Esophagus squamous epithelium (tissue), 5 donors: ENCODE measurements at places on chromosomes 5 and 9.

GRCh38 chr5:67652201-67652600 lies 455.6 kb upstream of the CD180 start:
- DNase-seq = no peak

- no peak for DNase-seq
Measured at GRCh38 chr9:120862452-120862851, 14.5 kb downstream of the PHF19 start.

- DNase-seq = no peak
Measured at GRCh38 chr9:124493794-124494479, 13.3 kb downstream of the NR5A1 start.

- peak; percentile 24 for DNase-seq
Measured at GRCh38 chr9:89604729-89605464, at the start of gene GADD45G. Gene GADD45G (plus strand): TSS chr9:89605012. CDS start chr9:89605122, 110 bp downstream.

- no peak for DNase-seq
Measured at GRCh38 chr5:139799359-139799758, 3.8 kb downstream of the PSD2 start.

GRCh38 chr9:107169796-107170195 lies 113.3 kb upstream of the RAD23B start:
- DNase-seq = no peak

DNA sequence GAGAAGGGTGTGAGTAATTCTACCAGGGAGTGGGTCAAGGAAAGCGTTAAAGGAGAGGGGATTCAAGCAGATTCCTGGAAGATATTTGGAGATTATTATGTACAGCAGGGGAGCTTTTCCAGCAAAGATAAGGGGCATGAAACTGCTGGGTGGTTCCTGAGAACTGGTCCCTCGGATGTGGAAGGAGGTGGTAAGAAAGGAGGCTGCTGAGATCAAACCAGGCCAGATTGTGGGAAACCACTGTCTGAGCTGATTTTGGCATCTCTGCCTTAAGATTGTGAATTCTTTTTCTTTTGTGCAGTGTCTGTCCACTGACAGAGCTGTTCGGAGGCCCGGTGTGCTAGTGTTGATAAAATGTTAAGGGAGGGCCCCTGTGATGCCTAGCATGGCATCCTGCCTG lies 45.4 kb downstream of the SNX30 start:
- DNase-seq = no peak

GRCh38 chr9:79799691-79800335 lies 228.0 kb downstream of the TLE4 start:
- no peak for DNase-seq

DNA sequence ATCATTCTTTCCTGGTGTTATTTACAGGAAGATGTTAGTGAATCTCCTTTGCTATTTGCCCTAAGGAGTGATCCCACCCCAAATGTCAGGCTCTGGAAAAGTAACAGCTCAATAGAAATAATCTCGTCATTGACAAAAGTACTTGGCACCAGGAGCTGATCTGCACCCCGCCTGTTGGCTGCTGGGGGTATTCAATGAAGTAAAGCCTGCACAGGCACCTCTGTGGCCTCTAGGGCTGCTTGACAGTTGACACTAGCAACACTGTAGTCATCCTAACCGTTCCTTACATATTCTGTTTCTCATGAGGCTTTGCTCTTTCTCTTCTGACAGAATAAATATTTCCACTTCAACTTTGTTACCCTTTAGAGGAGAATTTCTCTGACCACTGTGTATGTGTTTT lies 103.4 kb downstream of the DOCK2 start:
- no peak for DNase-seq

- no peak for DNase-seq
Measured at GRCh38 chr5:15645381-15646160, 145.6 kb downstream of the FBXL7 start.

GRCh38 chr5:5954275-5954598 lies 424.1 kb downstream of the MED10 start:
- DNase-seq = no peak

- DNase-seq = no peak
Measured at GRCh38 chr5:125829349-125829748, 593.9 kb upstream of the GRAMD2B start.

GRCh38 chr5:140630292-140631035 lies 2.5 kb downstream of the CD14 start:
- DNase-seq = no peak

DNA sequence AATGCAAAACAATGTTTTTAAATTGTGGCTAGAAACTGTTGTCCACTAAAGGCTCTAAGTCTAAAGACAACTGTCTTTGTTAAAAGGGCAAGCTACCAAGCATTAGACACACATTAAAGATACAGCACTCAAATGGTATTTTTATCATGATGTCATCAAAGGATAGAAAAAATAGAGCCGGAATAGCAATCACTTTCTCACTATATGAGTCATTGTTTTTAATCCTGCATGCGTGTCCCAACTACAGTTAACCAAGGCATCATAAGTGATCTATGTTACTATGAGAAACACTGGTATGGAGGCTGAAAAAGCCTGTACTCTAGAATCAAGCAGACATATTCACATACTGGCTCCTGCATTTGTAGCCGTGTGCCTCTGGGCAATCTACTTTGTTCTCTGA lies 1.9 kb upstream of the PJA2 start:
- DNase-seq = no peak

DNA sequence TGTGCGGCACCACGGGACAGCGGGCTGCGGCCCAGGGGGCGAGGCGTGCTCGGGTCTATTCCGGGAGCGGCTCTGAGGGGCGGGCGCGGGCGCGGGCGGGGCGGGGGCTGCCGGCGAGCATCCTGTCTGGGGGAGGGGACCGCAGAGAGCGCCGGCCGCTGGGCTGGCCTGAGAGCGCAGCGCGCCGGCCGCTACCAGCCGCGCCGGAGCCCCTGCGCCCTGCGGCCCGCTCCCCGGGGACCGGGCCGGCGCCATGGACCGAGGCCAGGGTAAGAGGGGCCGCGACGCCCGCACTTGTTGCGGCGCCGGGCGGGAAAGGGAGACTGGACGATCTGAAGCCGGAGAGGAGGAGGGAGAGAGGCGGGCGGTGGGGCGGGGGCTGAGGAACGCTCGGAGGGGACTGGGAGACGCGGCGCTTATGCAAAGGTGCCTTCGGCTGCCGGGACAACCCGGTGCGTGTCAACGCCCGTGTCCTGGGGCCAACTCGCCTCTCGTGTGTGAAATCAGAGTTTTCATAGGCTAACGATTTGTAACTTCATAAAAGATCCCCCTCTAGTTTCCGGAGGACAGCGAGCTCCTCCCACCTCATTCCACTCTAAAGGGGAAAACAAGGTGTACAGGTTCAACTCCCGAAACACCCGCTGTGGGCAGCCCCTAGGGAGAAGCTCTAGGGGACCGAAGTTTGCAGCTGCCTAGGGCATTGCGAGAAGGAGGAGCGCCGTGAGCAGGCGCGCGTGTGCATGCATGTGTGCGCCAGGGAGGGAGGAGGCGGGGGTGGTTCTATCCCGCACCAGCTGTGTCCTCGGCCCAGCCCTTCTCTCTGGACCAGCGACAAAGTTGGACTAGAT lies at the start of gene AFAP1L1:
TSS of gene AFAP1L1 (plus strand) at position 144 of the 848 bp plus-strand sequence. CDS start at position 254, 110 bp downstream.
- no peak for DNase-seq

DNA sequence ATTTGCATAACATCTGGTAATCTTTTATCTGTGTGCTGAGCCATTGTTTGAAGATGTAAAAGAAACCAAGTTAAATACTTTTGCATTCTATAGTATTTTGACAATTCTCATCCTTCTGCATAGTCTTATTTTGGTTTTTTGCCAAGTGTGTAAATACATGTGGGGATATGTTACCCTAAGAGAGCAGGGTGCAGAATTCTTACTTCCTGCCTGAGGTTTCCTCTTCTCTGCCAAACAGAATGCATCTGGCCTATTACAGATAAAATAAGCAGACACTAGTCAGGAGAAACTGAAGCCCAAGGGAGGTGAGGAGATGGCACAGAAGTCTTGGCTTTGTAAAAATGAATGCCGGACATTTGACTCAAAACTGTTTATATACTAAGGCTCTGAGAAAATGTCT lies 462.1 kb downstream of the TMEM38B start:
- no peak for DNase-seq

GRCh38 chr9:133741716-133742115 lies 3.6 kb upstream of the SARDH start:
- no peak for DNase-seq

DNA sequence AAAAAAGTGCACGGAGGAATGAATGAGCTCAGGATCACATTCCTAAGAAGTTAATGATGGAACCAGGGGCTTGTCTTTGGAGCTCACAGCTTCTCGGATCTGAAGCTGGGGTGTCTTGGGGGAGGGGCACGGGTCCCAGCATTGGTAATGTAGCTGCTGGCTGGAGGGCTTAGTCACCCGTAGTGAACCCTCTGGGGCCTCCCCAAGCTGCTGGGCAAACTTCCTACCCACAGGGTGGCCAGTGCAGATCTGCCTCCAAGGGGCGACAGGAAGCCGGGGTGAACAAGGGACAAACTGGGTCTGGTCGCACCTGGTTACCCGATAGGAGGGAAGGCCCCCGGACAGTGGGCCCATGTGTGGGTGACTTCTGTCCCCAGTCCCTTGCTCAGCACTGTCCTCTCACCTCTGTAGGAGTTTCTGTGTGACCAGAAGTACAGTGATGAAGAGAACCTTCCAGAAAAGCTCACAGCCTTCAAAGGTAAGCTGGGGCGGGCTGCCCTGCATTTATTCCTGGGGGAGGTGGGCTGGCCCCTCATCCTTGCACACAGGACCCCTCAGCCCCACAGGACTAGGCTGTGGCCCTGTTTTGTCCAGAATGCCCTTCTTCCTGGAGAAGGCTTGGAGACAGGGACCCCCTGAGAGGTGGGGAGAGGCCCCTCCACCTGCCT lies 14.1 kb upstream of the NUP214 start:
- DNase-seq = no peak

DNA sequence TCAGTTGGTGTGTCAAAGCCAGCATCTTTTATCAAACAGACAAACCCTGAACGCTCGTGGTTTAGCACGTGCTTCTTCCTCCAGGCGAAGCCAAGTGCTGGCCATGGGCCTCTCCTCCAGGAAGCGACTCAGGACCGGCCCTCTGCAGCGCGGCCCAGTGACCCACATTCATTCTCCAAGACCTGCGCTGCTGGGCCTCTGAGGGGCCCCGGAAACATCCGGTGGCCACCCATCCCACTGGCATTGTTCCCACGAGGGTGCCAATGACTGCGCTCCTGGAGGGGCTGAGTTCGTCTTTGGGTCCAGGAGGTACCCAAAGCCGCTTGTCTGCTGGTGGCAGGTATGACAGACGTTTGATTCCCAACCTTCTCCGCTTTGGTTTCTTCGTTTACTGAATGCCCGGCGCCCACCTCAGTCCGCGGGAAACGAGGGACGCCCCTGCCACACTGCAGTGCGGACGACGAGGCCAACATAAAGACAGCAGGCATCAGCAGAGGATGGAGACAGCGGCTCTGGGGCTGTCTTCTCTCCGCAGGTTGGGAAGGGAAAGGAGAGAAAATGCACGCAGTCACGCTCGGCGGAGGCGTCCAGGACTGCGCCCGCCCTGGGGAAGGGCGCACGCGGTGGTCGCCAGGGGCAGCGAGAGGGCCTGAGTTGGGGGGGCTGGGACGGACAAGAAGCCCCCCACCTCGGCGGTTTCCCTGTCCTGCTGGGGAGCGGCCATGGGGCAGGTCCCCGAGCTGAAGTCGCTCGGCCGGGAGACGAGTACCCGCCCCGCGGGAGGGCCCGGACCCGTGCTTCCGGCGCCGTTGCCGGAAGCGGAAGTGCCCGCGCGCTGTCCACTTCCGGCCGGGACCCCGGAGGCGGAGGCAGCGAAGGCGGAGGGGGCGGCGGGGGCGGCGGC lies at the start of gene EXOC3:
TSS of gene EXOC3 (plus strand) at position 842 of the 904 bp plus-strand sequence. CDS start 3,030 bp downstream, outside the sequence.
- no peak for DNase-seq
